ENCODE measurements at places on chromosomes 16 and 17.

GRCh38 chr16:25157271-25157875 lies 45.8 kb downstream of the LCMT1 start:
- no peak for DNase-seq

DNA sequence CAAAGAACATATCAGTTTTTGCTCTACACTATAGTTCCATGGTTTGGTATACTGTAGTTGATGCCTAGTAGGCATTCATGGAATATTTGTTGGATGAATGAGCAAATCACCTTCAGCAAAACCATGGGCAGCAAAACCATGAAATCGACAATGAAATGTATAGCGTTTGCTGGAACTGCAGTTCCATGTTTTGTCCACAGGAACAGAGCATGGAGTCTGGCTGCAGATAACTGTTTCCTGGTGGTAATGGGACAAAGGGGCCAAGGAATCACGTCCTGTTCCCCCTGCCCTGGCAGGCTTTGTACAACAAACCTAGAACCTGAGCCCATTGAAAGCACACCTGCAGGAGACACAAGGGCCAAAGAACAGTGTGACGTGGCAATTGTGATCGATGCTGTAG lies 101.1 kb downstream of the USP31 start:
- DNase-seq: no peak

- no peak for DNase-seq
Observed at GRCh38 chr16:88550246-88550661, 19.9 kb upstream of the ZC3H18 start.

- DNase-seq: no peak
Observed at GRCh38 chr17:73735245-73735644, 91.0 kb upstream of the SDK2 start.

DNA sequence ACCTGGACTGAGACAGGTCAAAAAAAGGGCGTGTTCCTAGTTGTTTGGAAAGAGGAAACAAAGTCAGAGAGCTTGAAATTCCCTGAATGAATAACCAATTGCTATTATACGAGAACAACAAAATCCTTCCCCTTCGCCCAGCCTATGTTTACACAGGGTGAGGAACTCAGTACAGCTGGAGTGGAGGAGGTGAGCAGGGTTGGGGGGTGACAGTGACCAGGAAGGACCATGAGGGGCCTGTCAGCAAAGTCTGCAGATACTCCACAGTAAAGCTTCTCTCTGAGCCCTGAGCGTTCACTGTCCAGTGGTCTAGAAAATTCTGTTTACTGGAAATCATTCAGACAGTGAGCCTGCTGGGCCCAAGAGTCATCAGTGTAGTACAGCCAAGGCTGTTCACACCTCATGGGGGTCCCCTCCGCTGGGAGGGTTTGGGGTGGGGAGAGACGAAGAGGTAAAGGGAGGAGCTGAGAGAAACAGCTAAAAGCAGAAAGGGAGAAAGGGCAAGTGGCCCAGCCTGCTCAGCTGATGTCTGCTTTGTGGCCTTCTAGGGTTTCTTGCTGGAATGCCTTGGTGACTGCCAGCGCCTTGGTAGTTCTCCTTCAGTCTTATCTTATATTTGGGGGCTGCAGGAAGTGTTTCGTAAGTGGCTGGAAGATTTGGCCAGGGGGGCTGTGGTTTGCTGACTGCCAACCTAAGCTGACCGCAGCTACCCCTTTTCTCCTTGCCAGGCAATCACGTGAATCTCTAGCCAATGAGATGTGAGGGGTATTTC lies 5.7 kb downstream of the DUSP3 start:
- DNase-seq: no peak

DNA sequence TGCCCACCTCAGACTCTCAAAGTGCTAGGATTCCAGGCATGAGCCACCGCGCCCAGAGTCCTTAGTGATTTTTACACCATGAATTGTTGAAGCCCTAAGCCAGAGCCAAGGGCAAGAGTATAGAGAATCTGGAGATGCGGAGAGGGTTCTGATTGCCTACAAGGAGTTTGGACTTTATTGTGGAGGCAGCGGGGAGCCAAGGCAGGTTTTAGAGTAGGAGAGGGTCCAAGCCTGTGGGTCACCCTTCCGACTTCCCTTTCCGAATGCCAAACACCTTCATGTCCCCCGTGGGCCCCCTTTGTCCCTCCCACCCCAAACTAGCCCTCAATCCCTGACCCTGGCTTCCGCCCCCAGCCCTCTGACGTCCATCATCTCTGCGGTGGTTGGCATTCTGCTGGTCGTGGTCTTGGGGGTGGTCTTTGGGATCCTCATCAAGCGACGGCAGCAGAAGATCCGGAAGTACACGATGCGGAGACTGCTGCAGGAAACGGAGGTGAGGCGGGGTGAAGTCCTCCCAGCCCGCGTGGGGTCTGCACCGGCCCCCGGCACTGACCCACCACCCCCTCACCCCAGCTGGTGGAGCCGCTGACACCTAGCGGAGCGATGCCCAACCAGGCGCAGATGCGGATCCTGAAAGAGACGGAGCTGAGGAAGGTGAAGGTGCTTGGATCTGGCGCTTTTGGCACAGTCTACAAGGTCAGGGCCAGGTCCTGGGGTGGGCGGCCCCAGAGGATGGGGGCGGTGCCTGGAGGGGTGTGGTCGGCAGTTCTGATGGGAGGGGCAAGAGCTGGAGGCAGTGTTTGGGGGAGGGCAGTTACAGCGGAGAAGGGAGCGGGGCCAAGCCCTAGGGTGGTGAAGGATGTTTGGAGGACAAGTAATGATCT lies 7.1 kb downstream of the MIEN1 start:
- no peak for DNase-seq

DNA sequence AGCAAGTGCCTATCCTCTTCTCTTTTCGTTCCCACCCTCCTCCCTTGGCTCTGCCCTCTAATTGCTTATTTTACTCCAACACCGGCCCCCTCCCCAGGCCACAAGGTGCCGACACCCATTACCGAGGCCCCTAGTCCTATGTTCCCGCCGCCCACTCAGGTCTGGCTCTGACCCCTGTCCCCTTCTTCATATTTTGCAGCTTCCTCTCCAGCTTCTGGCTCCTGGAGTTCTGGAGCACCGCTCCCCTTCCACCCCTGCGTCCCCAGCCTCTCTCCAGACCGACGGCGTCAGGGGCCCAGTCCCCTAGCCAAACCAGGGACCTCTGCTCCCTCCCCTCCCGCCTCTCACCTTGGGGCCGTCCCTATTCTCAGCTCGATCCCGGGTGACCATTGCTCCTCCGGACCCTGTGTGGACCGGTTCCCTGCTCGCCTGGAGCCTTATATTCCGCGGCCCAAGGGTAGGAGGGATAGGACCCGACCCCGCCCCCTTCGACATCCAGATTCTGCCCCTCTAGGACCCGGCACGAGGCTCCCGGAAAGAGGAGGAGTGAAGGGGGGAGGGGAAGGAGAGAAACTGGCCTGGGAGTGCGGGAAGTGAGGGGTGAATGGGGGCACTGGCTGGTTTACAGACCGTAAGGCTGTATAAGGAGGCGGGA lies at the start of gene HES7:
Gene HES7 (minus strand): TSS at position 412 of the 655 bp plus-strand sequence. CDS start 22 bp downstream, at position 390.
- no peak for DNase-seq

- DNase-seq: no peak
Observed at GRCh38 chr16:47416869-47417268, 44.0 kb downstream of the ITFG1 start.

DNA sequence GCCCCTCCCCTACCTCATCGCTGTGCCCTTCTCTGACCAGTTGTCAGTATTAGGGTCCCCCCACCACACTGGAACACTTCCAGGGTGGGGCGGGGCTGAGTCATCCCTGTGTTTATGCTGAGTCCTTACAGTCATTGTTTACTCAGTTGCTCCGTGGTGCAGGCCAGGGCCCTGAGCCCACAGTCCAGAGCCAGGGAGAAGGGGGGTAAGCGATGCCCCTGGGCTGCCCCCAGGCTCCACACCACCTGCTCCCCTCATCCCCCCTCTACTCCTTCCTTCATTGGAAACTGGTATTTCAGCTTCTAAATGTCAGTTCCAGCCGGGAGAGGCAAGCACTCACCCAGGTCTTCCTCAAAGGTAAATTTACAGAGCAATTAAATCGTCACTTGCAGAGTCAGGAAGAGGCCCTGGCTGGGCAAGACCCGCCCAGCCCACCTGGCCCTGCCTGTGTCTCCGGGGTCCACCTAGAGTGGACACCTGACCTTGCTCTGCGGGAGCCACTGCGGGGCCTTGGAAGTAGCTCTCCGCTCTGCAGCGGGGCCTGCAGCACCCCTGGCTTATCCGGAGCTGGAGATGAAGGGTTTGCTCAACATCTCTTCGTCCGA lies 4.8 kb downstream of the ATP2A3 start:
- DNase-seq: no peak

DNA sequence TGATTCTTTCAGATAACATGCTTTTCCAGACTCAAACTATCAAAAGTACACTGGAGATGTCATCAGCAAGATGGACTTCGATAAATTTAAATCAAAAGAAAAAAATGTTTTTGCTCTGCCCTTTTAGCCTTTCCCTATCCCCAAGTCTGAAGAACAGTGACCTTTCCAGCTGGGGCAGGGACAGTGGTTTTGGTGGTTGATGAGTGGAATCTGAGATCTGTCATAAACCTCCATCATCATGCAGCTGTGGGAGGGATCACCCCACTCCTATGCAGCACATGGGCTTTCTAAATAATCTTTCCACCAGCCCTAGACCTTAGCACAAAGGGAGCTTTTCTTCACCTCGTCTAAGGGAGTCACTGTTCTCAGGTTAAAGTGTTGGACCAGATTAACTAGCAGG lies 869.5 kb upstream of the SOX9 start:
- no peak for DNase-seq

DNA sequence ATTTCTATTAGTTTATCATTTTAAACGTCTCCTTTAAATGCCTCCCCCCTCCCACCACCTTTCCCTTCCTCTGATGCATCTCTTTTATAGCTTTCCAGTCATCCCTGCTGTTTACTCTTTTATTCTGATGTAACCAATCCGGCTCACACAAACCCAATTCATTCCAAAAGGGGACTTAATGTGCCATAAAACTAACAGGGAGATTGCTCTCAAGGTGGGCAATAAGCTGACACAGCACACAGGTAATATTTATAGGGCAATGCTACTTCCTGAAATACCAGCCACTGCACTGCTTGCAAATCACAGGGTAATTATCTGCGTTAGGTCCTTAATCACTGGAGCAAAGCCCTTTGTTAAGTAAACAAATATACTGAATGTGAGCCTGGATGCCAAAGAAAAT lies 23.3 kb upstream of the CA10 start:
- no peak for DNase-seq

DNA sequence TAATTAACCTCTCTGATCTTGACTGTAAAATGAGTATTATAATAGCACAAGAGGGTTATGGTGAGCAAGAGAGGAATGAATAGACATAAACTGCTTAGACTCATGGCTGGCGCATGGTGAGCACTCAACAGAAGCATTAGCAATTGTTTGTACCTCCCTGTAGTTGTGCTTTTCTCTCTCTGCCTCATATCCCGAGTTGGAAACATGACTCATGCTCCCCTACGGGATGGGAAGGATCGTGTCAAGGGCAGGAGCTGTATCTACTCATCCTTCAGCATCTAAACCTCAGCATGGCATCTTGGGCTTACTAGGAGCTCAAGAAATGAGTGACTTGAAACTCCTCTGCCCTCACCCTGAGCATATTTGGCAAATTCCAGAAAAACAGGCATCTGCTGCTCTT lies 299.6 kb downstream of the MAP2K4 start:
- no peak for DNase-seq

- no peak for DNase-seq
Observed at GRCh38 chr16:77899416-77899815, 111.1 kb downstream of the VAT1L start.

- DNase-seq: no peak
Observed at GRCh38 chr16:77584205-77584859, 138.0 kb upstream of the NUDT7 start.

GRCh38 chr16:85688586-85689284 lies at the start of gene GINS2:
TSS of gene GINS2 (minus strand) at chr16:85688954. CDS start at chr16:85688898, 56 bp downstream.
- DNase-seq: no peak

DNA sequence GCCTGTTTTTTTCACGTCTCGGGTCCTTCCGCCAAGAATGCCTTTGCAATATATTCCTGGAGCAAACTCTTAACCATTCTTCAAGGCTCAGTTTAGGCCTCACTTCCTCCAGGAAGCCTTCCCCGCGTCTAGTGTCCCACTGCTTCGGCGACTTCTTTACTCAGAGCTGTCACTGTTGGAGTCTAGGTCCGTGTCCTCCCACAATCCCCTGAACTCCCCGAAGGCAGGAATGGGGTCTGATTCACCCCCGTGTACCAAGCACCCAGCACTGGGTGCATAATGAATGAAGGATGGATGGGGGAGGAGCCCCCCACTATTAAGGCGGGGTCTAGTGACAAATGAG lies 508 bp downstream of the MATCAP1 start:
- DNase-seq: no peak

- DNase-seq: no peak
Observed at GRCh38 chr16:89409161-89409711, 81.1 kb downstream of the ANKRD11 start.

DNA sequence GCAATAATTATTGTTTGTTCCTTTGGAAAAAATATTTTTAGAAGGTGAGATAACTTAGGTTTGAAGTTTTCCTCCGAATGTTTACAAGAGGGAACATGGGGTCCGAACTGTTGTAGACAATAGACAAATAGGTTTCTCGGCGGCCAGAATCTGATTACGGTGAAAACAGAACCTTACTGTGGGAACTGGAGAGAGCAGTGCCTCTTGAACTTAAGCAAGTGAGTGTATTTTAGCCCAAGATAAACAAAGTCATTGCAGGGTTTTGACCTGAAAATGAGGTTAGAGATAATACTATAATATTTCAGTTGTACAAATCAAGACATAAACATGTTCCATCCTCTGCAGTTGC lies 134.7 kb downstream of the ABCA8 start:
- no peak for DNase-seq

GRCh38 chr16:14486520-14487303 lies 143.3 kb downstream of the PARN start:
- DNase-seq: peak; percentile 60

- DNase-seq: no peak
Observed at GRCh38 chr16:54817432-54817831, 113.2 kb upstream of the IRX5 start.

Data from SK-N-MC (cell line).